ENCODE measurements at places on chromosomes 2 and 18.

GRCh38 chr2:55923091-55923981 is at the start of gene EFEMP1:
Gene EFEMP1 (minus strand): TSS chr2:55923782. CDS start chr2:55922440, 1,342 bp downstream.
- peak; percentile 6 for DNase-seq

DNA sequence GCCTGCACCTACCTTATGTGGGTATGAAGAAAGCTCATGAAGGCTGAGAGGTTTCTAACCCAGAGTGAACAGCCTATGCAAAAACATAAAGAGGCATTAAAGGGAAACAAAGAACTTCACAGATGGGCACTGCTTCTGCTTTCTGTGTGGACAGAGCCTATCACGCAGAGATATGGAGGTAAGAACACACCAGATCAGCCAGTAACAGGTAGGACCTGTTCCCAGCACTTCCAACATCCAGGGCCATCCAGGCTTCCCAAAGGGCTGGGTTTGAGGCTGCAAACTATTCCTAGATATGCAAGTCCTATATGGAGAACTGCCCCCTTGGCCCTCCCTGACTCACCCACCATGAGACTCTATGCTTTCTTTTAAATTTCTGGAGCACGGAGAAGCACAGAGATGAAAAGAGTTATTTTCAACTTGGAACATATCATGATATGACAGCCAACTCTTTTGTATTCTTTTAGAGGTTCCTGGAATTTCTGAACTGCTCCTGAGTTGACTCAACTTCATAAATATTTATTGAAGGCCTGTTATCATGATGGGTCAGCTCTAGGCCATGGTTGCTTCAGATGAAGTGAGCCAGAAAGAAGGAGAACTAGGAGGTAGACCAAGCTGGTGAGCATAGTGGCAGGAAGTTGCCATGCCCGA is 77.4 kb upstream of the PPP1CB start:
- no peak for DNase-seq

GRCh38 chr2:208092093-208092832 is 32.1 kb downstream of the CRYGD start:
- no peak for DNase-seq

GRCh38 chr2:157790780-157791179 is 85.3 kb downstream of the ACVR1 start:
- DNase-seq, result no peak
